Renal pelvis (tissue), 12 donors: ENCODE measurements at places on chromosomes 7 and 10.

DNA sequence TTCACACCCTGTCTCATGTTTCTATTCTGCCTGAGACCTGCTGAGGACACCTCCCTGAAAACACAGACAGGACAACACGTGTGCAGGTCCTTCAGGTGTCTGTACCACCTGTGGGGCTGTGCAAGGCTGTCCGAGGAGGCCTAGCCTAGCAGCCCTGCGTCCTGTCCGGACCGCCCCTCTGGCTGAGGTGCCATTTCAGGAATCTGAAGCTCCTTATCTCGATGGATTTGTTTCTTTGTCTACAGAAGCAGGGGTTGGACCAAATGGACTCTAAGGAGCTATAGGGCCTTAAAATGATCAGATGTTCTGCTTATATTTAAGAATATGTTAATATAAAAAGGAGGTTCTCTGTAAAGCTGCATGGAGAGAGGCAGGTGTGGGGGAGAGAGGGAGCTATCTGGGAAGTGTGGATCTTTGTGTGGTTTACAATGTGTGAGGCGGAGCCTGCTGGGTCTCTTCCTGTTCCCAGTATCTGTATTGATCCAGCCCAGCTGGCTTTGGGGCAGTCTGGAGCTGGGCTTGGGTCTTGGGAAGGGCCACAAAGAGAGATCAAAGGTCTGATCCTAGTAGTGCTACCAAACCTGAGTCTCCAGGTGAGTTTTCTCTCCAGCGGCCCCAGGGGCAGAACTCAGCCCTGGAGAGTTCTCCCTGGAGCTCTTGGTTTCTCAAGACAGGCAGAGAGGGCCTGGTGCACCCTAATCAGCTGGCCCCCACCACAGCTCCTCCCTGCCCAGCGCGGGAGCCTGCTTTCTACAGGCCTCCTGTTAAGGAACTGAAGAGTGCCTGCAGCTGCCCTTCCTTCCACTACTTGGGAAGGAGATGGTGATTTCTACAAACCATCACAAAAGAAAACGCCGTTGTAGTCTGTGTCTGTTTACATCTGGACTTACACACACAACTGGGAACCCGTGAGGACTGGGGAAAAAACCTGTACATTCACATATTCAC lies 3.4 kb upstream of the MNX1 start:
- no peak for DNase-seq

GRCh38 chr7:95611224-95611623 lies 14.9 kb upstream of the PDK4 start:
- DNase-seq = no peak

- no peak for DNase-seq
Observed at GRCh38 chr7:68155676-68156075, 1159.0 kb downstream of the TYW1 start.

GRCh38 chr7:114923403-114923713 lies 1.5 kb downstream of the MDFIC start:
- no peak for DNase-seq

- DNase-seq = no peak
Observed at GRCh38 chr7:43726466-43726865, 2.9 kb downstream of the COA1 start.

- no peak for DNase-seq
Observed at GRCh38 chr7:112137141-112138101, 68.8 kb downstream of the DOCK4 start.

GRCh38 chr7:110762546-110763225 lies 328.2 kb upstream of the LRRN3 start:
- DNase-seq = peak; percentile 39

GRCh38 chr7:50069613-50070012 lies 23.4 kb downstream of the ZPBP start:
- no peak for DNase-seq

DNA sequence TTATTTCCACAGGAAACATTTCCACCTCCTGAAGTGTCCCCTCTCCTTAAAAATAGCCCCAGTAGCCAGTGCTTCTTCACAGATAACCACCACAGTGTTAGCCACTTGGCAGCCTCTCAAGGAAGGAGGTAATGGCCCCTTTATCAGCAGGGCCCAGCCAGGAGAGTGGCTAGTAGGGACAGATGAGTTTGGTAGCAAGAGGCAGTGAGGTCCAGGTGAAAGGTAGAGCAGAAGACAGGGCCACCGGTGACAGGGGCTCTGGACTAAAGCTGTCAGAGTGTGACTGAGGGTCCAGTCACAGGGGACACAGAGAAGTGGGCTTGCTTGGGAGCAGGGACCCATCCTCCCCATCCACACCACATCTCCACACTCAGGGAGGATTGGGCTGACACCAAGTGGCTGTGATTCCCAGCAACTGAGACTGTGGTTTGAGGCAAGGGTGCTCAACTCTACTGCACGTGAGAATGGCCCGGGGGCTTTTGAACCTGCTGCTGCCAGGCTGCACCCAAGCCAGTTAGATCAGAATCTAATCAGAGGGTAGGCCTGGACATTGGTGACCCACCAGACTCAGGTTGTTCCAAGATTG lies 52.2 kb downstream of the C10orf120 start:
- no peak for DNase-seq

DNA sequence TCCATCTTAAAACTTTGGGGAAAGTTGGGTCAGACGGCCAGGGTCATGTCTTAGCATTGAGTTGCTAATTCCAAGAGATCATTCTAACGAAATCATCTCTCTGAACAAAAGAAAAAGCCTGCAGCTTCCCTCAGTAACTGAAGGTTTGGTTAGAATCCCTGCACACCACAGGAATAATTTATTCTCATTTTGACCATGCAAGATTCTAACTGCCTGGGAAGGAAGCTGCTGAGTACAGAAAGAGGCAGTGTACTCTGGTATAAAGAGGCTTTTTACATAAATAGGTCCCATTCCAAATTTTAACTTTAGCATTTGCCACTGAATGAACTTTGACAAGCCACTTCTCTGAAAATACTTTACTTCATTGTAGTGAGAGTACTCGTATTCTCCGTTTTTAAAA lies 76.9 kb upstream of the RSBN1L start:
- DNase-seq = no peak

DNA sequence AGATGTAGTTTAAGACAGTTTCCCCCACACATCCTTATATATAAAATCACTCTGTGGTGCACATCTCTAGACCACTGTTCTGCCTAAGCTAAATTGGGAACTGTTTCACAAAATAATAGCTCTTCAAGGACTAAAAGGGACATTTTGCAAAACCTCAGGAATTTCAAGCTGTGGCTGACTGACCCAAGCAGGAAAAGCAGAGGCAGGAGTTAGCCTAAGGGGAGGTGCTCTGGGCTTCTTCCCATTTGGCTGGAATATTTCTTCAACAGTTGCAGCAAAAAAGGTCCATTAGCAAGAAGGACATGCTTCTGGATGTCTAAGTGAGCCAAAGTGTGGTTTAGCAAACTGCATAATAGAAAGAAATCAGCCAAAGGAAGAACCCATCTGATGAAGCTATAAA lies 551.2 kb upstream of the ANKRD30A start:
- no peak for DNase-seq

DNA sequence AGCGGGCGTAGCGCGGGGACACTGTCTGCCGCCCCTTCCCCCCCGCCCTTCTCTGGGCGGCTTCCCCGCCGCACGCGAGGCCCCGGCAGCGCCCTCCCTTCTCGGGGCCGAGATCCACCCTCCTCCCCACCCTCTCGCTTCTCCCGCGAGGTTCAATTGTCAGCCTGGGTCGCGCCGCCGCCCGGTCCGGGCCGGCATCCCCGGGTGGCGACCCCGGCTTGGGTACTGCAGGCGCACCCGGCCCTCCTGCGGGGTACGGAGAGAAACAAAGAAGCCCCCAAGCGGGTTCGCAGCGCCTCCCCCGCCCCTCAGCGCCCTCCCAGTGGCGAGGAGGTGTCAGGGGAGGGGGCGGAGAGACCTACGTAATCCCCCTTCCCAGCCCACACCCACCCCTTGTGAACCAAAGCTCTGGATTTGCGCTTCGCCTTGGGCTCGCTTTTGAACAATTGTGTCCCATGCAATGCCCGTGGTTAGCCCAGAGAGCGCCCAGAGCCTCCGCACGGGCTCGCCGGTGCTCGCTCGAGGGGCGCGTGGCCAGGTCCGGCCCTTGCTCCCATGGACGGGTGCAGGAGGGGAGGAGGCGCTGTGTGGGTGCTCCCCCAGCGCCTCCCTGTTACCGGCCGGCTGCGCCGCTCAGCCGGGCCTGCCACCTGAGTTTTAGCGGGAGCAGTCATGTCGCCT lies 634 bp downstream of the HECW1 start:
- DNase-seq = peak; percentile 76

DNA sequence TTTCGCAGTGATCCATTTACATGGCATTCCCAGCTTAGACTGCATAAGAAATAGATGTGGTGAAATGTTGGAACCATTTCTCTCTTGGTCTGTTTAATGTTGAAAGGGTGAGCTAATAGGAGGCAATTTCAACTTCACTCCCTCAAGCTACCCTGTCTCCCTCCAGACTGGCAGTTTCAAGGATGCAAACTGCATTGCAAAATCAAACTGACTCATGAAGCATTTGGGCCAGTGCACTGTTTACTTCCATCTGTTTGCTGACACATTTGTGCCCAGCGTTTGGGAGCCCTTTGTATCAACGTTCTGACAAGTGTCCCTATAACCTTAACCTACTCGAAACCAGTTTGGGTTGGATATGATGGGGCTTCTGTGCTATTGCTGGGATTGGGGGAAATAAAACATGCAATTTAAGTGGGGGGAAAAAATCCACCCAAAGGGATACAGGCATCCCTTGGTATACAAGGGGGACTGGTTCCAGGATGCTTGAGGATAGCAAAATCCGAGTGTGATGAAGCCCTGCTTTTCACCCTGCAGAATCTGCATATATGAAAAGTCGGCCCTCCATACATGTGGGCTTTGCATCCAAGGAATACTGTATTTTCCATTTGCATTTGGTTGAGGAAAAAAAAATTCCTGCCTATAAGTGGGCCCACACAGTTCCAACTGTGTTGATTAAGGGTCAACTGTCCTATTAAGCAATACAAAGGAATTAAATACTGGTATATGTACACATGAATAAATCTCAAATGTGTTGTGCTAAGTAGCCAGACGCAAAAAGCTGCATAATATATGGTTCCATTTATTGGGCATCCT lies 15.6 kb downstream of the RHEB start:
- DNase-seq = no peak

DNA sequence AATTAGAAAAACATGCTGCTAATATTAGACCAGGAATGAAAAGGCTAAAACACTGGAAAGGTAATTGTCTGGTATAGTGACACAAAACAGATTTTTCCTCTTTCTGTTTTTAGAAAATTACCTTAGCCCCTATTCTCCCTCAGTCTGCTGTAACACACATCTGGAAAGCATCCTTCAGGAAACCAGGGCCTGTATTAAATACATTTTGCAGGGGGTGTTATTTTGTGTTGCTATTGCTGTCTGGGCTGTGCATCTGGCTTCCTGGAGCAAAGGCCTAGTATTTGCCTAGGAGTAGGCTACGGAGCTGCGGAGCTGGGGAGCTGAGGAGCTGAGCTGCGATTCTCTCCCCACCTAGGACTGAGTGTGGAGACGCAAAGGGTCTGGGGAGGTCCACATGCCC lies 169.3 kb downstream of the GFRA1 start:
- no peak for DNase-seq

DNA sequence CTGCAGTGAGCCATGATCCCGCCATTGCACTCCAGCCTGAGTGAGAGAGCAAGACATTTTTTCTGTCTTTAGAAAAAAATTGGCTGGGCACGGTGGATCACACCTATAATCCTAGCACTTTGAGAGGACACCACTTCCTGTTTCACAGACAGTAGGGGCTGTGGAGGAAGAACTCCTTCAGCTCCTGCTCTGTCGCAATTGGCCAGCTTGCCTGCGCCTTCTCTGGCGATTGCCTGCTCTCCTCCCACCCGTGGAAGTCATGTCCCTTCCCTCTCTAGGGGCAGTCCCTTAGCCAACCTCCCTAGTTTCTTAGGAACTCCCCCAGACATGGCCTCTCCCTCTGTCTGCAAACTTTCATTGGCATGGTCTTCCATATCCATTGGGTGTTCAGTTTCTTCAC lies 8.7 kb downstream of the PDSS1 start:
- no peak for DNase-seq

GRCh38 chr10:16941870-16942269 lies 124.6 kb upstream of the RSU1 start:
- no peak for DNase-seq

GRCh38 chr7:152178405-152179058 lies 153.1 kb downstream of the GALNT11 start:
- DNase-seq = no peak

- DNase-seq = no peak
Observed at GRCh38 chr10:132714096-132714985, 71.6 kb downstream of the NKX6-2 start.

DNA sequence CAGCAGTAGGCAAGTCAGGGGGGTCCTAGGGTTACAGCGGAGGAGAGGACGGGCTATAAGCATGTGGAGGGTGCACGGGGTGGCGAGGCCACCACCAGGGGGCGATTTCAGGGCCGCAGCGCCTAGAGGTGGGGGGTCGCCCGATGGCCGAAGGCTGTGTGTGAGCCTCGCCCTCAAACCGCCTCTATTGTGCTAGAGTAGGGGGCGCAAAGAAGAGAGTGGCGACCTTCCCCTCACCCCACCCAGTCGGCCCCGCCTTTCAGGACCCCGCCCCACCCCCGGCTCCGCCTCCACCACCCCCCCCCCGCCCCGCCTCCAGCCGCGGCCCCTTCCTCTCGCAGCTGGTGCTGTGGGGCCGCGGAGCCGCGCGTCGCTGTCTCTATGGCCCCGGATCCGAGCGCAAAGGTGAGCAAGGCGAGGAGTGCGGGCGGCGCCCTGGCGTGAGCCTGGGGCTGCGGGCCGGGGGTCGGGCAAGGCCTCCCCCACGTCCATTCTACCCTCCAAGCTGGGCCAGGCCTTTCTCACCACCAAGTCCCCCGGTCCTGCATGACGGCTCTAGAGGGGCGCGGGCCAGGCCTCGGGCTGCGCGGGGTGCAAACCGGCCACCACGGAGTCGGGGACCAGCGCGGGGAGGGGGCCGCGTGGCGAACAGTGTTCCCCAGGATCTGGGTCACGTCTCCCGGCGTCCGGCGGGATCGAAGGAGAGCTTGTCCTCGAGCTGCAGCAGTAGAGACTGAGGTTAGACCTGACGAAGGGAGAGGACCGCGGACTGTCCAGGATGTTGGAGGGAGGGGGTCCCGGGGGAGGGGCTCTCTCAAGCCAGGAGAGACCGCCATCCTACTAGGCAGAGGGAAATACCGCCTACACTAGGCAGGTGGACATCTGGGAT lies at the start of gene SEMA4G:
Gene SEMA4G, plus strand, starts transcription at position 318 of the 889 bp plus-strand sequence. CDS start 3,409 bp downstream, outside the sequence.
- peak; percentile 42 for DNase-seq
